ENCODE measurements at places on chromosomes 11 and 22. TPM values are rescaled to one million over a fixed set of nuclear protein-coding genes. Genes with fewer than 3 reads are reported as not detected.

PRAME gene
- not detected for total RNA-seq

CHRNA10 gene
- not detected for total RNA-seq

DNA sequence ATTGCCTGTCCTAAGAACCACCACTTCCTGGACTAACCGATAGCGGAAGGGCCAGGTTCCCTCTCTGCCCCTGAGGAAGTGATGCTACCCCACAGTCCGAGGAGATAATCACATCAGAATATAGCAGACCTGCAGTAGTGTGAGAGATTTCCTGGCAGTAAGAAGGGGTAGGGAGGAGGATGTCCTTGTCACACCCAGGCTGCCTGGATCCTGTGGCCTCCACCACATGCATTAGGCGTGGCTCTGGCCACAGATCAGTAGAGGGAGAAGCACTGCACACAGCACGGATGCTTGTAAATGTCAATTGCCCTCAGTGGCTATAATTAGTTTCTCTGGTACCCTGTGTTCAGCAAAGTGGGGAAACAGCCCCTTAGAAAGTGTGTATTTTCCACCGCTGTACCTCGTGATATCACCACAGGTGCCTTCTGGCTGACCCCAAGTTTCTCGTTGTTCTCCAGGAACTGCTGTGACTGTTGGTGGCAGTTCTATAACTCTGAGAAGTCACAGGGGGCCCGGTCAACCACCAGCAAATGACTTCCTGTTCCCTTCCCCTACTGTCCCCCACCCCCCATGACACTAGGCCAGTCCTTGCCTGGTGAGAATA is 61.8 kb downstream of the UBASH3B start:
- DNase-seq: no peak

DNA sequence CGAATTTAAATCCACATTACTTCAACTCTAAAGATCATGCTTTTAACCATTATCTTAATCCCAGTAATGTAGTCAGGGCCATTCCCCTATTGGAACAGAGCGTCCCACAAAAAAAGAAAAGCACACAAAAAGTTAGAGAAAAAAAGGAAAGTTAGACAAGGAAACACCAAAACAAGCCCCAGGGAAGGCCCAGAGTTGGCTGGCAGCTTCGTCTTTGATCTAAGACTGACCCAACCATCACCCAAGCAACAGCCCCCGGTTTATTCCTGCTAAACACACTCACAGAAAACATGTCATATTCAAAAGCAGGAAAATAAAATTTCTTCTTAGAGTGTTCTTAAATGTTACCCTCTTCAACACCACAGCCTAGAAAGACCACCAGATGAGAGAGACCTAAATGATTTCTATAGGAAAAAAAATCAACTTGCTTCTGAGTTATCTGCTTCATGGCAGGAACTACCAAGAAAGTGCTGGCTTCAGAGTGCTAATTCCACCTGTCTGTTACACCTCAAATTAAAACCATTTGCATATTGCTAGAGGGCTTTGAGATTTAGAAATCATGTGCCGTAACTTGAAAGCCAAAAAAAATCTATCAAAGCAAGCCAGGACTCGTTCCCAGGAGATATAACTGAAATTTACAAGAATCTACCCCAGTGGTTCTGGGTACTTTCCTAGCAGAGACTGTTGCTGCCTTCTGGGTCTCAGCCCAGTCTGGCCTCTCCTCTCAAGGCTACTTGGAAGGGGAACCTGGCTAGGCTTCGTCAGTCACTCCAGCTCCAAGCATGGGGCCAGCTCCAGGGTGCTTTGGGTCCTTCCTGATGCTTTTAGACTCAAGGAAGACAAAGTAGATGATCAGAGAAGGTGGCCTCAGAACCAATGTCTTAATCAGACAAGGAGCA is 31.2 kb downstream of the POU2AF3 start:
- no peak for DNase-seq

FIBIN gene
- 36.7 TPM for total RNA-seq

DNA sequence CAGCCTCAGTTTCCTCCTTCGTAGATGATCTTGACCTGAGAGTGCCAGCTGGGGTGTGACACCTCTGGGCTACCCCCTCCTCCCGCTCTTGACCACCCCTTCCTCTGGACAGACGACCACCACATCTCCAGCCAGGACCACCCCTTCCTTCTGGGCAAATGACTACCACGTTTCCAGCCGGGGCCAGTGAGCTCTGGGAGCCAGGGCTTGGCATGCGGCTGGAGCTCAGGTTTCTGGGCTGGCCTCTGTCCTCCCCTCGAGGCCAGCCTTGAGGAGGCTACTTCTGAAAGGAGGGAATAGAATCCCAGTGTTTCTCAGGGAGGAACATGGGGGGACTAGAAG is 120.9 kb downstream of the KCNQ1OT1 start:
- no peak for DNase-seq

GRCh38 chr11:70202920-70203750 is at the start of gene FADD:
TSS of gene FADD (plus strand) at chr11:70203296. CDS start at chr11:70203460, 164 bp downstream.
- peak; percentile 97 for DNase-seq

NEFH gene
- 0.08 TPM for total RNA-seq

- DNase-seq: no peak
These were observed 547 bp downstream of the TUBA8 start for GRCh38 chr22:18110954-18111758.

DNA sequence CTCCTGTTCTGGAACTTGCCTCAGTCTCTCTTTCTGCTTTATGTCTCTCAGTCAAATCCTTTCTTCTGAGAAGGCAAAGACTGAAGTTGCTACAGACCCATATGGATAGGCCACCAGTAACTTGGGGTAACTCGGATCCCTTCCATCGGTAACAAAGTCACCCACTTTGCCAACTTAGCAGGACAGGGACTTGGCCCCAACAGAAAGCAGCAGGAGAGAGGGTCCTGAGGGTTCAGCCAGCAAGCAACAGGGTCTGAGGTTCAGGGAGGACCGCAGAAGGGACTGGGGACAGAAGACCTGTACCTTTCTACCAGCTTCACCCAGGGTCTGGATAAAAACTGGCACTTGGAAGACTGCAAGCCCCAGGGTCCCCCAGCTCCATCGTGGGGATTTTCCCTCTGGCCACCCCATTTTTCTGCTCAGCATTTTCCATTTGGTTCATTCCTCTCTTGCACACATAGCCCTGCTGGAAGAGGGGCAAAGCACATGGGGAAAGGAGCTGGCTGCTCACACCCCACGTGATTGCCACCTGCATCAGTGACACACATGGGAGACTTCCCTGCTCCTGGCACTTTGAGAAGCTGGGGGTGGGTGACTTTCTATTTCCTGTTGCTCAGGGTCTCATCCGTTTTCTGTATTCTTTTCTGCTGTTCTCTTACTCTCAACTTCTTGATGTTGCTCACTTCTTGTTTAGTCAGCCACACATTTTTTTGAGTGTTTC is 34.6 kb upstream of the GNAZ start:
- DNase-seq: no peak

DNA sequence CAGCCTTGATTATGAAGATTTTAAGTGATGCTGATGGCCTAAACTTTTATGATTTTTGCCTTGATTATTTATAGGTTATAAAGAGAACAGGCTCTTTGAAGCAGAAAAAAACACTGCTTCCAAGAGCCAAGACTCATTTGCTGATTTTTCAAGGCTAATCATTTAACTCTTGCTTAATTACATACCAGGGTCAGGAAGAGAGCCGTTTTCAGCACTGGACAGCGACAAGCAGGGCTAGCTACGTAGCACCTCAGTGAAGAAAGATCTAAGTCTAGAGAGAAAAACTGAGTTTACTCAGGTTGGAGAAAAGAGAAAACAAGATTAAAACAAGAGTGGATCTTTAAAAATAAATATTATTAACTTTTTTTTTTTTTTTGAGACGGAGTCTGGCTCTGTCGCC is 615.4 kb upstream of the B3GAT1 start:
- DNase-seq: peak; percentile 85

- DNase-seq: no peak
These were observed 28.3 kb upstream of the APOA1 start for GRCh38 chr11:116865696-116866095.

CSF2RB gene
- total RNA-seq: 0.28 TPM

CREB3L1 gene
- 20.3 TPM for total RNA-seq

DNA sequence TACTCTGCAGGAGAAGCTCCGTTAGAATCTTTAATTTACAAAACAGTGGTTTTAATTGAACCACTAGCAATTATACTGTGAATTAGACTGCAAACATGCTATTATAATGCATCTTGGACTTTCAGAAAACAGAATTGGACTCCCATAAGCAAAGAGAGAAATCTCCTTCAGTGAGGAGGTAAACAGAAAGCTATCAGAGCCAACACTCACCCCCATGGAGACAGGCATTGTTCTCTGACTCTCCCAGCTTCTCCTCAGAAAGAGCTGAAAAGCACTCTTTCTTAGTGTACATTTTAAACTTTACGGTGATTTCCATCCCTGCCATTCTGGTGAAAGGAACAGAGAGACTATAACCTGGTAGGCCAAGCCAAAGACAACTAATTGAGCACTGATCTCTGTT is 176.9 kb downstream of the GRIA4 start:
- no peak for DNase-seq
